T-helper 17 cell (primary cell): ENCODE measurements at places on chromosomes 4 and X. TPM values are rescaled to one million over a fixed set of nuclear protein-coding genes. Genes with fewer than 3 reads are reported as not detected.
A peak's percentile ranks its signal among the peaks of the same experiment; 100 is the strongest.

The NDNF gene
- not detected for total RNA-seq

The IL1RAPL1 gene
- not detected for total RNA-seq

DNA sequence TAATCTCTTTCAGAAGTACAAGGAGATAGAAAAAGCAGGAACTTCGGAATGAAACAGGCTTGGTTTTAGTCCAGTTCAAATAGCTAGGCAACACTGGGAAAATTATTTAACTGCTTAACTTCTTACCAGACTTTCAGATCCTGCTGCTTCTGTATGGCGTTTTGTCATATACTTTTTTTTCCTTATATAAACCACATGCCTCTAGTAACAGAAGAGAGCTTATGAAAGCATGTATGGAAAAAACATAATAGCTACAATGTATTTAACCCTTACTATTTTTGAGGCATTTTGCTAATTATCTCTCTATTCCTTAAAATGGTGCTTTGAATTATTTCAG is 439.6 kb downstream of the INPP4B start:
- H3K27me3 ChIP-seq: no peaks in the 10 kb centered on the region
- peaks cover 2% of the 10 kb centered on the region for H3K36me3 ChIP-seq
- H3K4me3 ChIP-seq: peak overlapping the region; percentile 98
- H3K27ac ChIP-seq: peak overlapping the region; percentile 97
- H3K4me1 ChIP-seq: peaks cover 38% of the 10 kb centered on the region
- no peak for DNase-seq

GRCh38 chr4:113293674-113294073 is 244.2 kb downstream of the ANK2 start:
- H3K4me1 ChIP-seq: no peaks in the 10 kb centered on the region
- H3K27me3 ChIP-seq: peaks cover 18% of the 10 kb centered on the region
- H3K4me3 ChIP-seq: no peak overlapping the region
- DNase-seq: no peak
- H3K27ac ChIP-seq: no peak overlapping the region
- no peaks in the 10 kb centered on the region for H3K36me3 ChIP-seq

- H3K36me3 ChIP-seq: no peaks in the 10 kb centered on the region
- H3K4me3 ChIP-seq: no peak overlapping the region
- H3K27ac ChIP-seq: no peak overlapping the region
- H3K4me1 ChIP-seq: peaks cover 2% of the 10 kb centered on the region
Observed at GRCh38 chr4:73874386-73874785, 5.2 kb downstream of the CXCL1 start.

DNA sequence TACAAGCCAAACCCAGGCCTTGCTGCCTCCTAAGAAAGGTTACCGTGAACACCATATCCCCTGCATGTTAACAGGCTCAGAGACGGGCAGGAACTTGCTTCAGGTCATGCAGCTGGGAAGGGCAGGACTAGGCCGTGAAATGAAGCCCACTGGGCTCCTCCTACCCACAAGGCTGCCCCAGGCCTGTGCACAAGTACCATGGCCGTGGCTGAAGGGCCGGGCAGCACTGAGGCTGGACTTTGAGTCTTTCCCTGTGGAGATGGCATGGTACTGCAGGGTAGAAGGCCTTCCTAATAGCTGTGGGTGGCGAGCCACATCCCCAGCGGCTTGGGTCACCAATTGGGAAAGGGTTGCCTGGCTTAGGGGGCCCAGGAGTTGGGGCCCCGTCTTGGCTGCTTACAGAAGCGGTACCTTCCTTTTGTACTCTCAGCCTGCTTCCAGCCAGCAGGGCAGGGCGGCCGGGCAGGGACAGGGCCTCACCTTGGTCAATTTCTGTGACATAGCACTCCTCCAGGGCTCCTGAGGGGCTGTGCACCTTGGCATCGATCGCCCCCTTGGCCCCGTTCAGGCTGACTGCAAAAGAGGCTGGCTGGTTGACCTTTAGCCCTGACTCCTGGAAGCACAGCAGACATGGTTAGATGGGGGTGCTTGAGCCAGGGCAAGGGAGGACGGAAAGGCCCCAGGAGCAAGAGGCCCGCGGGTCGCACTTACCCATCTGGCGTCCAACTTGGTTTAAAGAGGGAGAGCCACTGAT is 23.8 kb downstream of the FLNA start:
- H3K36me3 ChIP-seq: no peaks in the 10 kb centered on the region
- peak overlapping the region; percentile 84 for H3K27ac ChIP-seq
- H3K4me3 ChIP-seq: peak overlapping the region; percentile 68
- H3K27me3 ChIP-seq: no peaks in the 10 kb centered on the region

- H3K27me3 ChIP-seq: no peaks in the 10 kb centered on the region
- no peak for DNase-seq
- no peaks in the 10 kb centered on the region for H3K36me3 ChIP-seq
- no peak overlapping the region for H3K4me3 ChIP-seq
- H3K4me1 ChIP-seq: no peaks in the 10 kb centered on the region
Observed at GRCh38 chr4:170990989-170991589, 822.1 kb upstream of the GALNTL6 start.

GRCh38 chr4:1686440-1687036 is 2.4 kb upstream of the FAM53A start:
- H3K27ac ChIP-seq: no peak overlapping the region
- no peak for DNase-seq
- peak overlapping the region; percentile 41 for H3K4me3 ChIP-seq
- no peaks in the 10 kb centered on the region for H3K27me3 ChIP-seq
- no peaks in the 10 kb centered on the region for H3K36me3 ChIP-seq
